ENCODE measurements at places on chromosomes 2 and 18.

- peak; percentile 66 for DNase-seq
Observed at GRCh38 chr2:192194265-192194865, 368 bp downstream of the TMEFF2 start.

DNA sequence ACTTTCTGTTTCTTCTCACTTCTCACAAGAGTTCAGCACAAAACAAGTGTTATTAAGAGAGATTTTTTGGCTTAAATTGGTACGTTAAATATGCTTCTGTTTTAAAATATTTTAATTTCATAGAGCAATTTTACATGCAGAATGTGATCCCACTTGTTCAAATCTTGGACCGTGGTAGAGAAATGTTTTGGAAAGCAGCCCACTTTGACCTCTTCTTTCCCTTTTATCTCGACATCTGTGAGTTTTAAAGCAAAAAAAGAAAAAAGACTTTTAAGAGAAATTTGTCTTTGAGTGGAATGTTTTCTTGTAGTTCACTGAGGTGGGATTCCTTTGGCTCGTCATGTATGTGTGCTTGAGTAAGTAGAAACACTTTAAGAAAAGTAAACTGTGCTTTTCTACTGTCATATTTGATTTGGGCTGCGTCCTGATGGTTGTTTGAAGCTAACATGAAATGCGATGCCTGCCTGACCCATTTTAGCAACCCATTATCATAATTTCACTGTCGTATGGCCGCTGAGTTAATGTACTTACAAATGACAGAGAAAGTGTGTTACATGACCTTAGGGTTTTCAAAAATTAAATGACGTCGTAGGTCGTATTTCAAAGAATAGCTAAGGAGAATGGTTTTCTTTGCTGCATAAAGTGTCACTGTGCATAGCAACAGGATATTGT is 54.5 kb downstream of the TSHZ1 start:
- peak; percentile 53 for DNase-seq

- DNase-seq, result no peak
Observed at GRCh38 chr18:78670778-78671391, 308.7 kb upstream of the SALL3 start.

DNA sequence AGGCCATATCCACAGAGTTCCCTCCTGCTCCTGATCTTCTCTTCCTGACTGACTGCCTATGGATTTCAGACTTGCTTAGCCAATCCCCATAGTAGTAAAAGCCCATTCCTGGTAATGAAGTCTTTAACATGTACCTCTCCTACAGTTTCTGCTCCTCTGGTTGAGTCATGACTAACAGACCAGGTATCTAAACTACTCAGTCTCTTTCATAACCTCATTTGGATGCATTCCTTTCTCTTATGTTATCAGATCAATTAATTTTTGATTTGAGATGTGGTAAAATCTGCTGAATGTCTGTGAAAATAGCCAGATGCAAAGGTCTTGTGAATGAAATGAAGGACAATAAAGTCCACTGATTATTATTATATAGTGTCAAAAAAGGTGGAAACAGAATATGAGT is 198.0 kb downstream of the NBAS start:
- DNase-seq, result no peak

DNA sequence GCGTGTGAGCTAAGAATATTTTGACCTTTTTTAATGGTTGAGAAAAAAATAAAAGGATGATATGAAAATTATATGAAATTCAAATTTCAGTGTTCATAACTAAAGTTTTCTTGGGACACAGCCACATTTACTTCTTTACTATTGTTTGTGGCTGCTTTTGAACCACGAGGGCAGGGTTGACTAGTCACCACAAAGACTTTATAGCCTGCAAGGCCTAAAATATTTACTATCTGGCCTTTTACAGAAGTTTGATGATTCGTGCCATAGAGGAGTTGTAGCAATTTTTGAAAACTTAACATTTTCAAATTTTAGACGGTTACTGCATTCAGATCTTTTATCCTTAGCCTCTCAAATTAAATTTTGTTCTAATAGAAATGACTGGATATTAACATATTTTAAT is 69.9 kb downstream of the LIMS1 start:
- DNase-seq, result no peak

- no peak for DNase-seq
Observed at GRCh38 chr2:156099382-156099781, 233.1 kb downstream of the NR4A2 start.

GRCh38 chr18:62288665-62289008 is 36.5 kb upstream of the TNFRSF11A start:
- DNase-seq, result no peak

GRCh38 chr2:168529054-168529833 is 73.2 kb downstream of the CERS6 start:
- no peak for DNase-seq

- no peak for DNase-seq
Observed at GRCh38 chr2:225466891-225467604, 67.5 kb downstream of the NYAP2 start.

DNA sequence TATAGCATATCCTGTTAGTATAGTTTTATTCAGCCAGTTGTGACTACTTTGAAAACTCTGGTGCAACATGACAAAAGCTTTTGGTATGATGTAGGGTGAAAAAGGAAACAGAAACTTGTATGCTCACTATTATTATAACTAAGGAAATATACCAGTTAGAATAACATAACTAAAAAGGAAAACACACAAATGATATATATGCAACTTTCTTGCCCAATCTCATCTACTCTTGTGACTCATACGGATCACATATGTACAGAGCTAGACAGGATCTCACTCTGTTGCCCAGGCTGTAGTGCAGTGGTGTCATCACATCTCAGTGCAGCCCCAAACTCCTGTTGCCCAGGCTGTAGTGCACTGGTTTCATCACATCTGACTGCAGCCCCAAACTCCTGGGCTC is 12.4 kb upstream of the TLK1 start:
- no peak for DNase-seq

GRCh38 chr2:39919511-39920306 is 140.7 kb upstream of the THUMPD2 start:
- DNase-seq, result no peak

- no peak for DNase-seq
Observed at GRCh38 chr2:26130763-26131162, 42.1 kb upstream of the GAREM2 start.

DNA sequence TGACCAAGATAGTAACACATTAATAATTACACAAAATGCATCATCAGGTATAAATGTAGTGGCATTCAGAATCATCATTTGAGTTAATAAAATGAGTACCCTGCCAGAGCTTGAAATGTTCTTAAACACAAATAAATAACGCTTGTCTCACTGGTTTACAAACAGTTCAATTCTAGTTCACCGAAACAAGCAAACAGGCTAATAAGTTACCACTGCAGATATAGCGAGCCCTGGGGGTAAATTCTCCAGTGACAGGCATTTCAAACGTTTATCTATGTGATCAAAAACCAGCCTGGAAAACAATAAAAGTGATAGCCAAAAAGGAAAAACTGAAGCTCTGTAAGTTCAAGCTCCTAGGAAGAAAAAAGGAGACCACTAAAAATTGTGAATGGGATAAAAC is 152.6 kb downstream of the THADA start:
- no peak for DNase-seq

DNA sequence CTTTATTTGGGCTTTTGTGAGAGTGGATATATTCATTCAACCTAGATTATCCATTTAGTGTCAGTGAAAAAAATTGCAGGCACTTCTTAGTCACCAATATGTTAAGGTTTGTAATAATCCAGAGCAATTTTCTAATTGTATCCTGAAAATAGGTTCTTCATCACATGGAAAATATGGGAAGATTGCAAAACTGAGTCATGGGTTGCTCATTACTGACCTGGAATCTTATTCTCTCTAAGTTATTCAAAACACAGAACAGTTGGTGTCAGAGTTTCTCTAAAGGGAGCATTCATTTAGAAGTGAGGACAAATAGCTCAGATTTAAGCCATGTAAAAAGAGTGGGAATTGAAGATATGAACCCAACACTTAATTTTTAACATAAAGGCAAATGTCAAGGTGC is 181.3 kb downstream of the IKZF2 start:
- DNase-seq, result no peak

- DNase-seq, result no peak
Observed at GRCh38 chr2:138244501-138244925, 257.1 kb upstream of the SPOPL start.

- peak; percentile 39 for DNase-seq
Observed at GRCh38 chr2:73448856-73449255, 63.2 kb downstream of the ALMS1 start.

DNA sequence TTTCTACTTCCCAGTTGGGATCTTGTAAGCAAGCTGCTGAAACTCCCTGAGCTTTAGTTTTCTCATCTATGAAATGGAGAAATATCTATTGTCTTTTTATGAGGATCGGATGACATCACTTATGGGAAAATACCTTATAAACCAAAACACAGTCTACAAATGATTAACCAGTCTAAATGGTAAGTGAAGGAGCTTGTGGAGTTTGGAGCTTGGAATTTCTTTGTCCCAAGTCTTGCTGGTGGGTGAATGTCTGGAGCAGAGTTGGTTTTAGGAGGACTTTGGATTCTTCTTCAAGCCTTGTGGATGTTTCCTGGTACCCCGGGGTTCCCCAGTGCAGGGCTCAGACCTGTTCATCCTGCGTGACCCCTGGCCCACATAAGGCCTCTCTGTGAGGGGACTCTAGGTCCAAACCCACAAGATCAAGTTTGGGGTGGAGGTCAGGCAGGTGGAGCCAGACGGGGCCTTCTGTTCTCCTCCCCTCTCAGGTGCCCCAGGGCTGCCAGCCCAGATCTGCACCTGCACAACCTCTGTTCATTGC is 43.2 kb downstream of the FOSL2 start:
- no peak for DNase-seq

GRCh38 chr18:13914756-13915155 is 580 bp downstream of the MC2R start:
- no peak for DNase-seq

- DNase-seq, result no peak
Observed at GRCh38 chr2:179899666-179900065, 38.3 kb upstream of the ZNF385B start.

GRCh38 chr2:200860092-200860795 is 4.2 kb downstream of the CLK1 start:
- DNase-seq, result peak; percentile 25

- DNase-seq, result no peak
Observed at GRCh38 chr2:240970104-240970503, 28.3 kb upstream of the SNED1 start.

DNA sequence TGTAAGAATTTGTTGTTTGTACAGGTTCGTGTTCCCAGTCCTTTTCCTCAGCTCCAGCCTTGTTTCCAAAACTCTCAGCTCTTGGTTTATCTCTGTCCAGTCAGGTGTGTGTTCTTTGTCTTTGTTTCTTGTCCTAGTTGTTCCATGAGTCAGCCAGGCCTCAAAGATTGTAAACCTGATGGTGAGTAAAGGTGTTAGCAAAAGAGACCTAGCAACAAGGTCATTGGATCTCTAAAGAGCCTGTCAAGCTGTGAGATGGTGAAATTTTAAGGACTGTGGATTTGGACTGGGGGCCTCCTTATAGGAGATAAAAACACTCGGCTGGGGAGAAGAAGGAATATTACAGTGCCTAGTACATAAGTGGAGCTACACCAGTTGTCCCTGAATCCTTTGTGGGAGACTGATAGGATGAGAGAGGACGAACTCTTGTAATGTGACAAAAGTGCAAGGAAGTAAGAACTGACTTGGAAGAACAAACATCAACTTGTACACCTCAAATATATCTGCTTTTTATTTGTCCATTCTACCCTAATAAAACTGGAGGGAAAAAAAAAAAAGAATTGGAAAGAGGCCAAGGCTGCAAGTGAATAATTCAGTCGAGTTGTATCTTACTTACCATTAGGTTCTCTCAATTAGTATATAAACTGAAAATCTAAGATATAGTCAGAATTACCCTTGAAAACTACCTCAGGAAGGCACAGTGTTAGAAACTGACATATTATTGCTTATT is 37.2 kb downstream of the ITGA6 start:
- DNase-seq, result no peak

GRCh38 chr2:172273910-172274571 is 153.3 kb upstream of the ITGA6 start:
- DNase-seq, result no peak

Data from muscle of leg (tissue), 16 donors.